ENCODE measurements at places on chromosomes 1 and 21.

- no peak for DNase-seq
These were observed 4.8 kb downstream of the PSMD4 start for GRCh38 chr1:151259351-151259750.

DNA sequence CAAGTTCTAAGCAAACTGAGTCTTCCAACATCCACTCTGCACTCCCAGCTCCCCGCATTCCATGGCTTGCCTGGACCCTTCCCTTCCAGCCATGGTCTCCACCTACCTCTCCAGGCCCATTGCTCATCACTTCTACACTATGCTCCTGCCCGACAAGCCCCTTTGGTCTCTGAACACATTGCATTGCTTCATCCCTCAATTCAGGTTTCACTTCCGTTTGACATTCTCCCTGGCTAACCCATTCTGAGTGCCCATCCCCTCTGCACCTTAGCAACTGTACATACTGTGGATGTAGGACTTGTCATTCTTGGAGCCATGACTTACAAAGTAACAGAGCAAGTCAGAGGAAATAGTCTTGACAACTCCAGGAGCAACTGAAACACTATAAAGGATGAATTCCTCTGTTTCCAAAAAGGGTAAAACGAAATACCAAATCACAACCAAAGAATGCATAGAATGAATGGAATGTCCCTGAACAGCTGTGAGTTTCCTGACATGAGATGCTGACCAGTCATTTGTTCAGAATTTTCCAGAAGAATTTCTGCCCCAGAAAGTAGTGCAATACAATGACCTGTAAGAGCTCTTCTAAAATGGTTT is 66.7 kb downstream of the KCNJ6 start:
- DNase-seq, result no peak

DNA sequence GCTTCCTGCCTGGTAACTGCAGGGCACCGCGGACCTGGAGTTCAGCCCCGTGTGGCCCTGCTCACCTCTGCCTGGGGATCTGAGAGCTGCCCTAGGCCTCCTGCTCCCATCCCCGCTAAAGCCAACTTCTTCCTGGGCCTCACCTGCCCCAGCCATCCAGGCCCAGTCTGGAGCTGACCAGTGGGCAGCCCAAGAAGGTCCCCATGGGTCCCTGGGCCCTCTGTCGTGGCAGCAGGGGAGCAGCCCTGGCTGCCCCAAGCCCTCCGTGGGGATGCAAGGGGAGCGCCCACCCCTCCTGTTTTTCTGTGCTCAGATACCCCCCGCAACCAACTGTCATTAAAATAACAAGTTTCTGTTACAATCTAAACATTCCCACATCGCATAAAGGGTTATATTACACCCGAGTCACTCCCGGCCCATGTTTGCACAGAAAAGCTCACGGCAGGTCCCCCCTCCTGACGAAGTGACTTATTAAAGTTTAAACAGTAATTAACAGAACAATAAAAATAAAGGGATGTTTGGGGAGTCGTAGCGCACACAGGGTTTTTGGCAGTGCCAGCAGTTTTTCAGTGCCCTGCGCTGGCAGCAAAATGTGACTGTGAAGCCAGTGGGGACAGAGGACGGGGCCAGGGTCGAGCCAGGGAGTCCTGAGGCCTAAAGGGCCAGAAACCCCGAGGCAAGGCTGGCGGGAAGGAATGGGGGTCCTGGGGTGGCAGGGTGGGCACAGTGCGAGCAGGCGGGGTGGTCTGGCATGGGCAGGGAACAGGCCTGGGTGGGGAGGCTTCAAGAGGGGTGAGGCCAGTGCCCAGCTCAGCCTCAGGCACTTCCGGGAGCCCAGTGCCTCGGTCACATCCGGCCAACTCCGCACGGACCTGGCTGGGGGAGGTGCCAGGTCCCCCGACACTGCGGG is 121.5 kb downstream of the CASZ1 start:
- DNase-seq, result no peak

DNA sequence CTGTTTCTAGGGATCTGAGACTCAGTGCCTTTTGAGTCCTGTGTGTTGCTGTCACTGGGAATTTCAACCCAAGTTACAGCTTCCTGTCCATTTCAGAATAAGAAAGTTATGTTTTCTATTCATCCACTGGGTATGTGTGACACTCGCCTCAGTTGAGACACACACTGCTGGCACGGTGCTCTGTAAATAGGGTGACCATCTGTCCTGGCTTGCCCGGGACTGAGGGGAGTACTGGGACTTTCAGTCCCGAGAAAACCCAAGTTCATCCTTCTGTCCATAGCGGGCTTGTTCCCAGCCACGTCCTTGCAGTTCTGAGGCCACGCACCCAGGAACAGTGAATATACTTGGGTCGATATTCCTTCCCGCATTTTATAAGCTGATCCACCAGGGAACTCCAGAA is 56.3 kb upstream of the DISP3 start:
- DNase-seq, result no peak

DNA sequence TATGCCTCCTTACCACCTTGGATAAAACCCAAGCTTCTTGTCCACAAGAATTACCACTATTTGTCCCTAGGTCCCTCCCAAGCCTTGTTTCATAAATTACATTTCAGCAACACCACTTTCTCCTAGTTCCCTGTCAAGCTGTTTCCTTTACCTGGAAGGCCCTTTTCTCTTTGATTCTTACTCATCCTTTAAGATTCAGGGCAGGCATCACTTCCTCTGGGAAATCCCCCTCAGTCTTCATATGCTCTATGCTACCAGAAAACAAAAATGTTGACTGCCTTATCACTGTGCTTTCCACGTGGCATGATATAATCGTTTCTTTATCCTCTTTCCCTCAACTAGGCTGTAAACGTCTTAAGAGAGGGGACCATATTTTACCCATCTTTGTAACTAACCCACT is 102.7 kb downstream of the LYST start:
- no peak for DNase-seq

DNA sequence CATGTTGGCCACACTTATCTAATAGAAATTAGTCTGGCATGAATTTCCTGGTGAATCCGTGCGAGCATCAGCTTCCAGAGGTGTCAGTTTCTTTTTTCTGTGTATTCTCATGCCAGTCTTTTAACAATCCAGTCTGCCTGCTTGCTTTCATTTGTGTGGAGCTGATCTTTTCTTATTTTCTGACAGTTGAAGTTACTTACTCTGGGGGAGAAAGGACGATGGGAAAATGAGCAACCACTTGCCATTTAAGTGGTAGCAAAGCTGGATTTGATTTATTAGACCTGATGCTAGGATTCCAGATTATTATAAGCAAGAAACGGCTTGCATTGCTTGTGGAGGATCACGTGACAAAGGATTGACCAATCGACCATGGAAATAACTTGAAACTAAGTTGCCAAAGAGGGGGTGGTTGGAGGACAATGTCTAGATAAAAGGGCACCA is 24.3 kb upstream of the APP start:
- DNase-seq, result no peak

- no peak for DNase-seq
These were observed 11.2 kb upstream of the ZNF670 start for GRCh38 chr1:247089616-247090375.

DNA sequence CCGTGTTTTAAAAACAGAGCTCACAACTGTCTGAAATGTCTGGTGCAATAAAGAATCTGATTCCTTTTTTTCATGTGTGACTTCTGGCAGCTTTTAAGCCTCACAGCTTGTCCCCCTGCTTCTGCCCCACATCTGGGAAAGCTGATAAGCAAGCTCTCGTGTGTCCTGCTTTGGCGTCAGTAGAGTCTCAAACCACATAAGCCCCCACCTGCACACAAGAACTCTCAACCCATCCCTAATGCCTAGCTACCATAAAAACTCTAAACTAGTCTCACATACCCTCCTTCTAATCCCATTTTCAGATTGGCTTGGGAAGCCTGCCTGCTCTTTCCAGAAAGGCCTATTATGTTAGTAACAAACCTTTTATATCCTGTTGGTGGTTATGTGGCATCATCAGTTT is 94.6 kb upstream of the DAB1 start:
- DNase-seq, result no peak

GRCh38 chr1:66172272-66172671 is 361.7 kb upstream of the SGIP1 start:
- DNase-seq, result no peak

DNA sequence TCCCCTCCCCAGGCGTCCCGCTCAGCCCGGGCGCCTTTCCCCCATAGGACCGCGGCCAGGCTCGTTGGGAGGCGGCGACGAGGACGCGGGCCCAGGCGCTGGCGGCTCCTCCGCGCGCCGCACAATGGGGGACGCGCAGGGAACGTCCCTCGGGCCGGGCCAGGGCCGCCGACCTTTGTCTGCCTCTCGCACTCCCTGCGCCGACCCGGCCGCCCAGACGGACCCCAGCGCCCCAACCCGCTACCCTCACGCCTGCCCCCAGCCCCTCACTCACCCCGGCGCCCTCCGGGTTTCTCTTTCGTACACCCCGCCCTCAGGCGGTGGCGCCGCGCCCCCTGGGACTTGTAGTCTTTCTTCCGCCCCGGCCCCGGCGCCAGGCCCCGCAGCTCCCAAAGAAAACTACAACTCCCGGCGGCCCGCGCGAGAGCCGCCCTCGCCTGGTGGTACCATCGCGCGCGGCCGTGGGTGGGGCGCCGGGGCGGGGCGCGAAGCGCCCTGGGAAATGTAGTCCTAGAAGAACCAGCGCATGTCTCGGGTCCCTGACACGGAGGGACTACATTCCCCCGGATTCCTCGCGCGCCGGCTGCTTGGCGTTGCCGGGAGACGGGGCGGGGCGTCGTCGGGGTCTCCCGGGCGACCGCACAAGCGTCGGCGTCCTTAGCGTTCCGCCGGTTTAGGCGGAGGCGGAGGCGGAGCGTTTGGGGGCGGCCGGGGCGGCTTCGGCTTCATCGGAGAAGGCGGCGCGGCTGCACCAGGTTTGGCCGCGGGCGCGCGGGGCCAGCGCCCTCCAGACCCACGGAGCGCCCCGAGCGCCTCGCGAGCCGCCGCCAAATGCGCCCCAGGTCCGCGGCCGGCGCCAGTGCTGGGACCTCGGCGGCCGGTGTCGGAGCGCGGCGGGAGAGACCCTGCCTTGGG is at the start of gene C1orf159:
TSS of gene C1orf159 (minus strand) at position 304 of the 915 bp plus-strand sequence. CDS start 24,546 bp downstream, outside the sequence.
- peak; percentile 99 for DNase-seq

- DNase-seq, result no peak
These were observed 24.1 kb downstream of the SLC9A1 start for GRCh38 chr1:27130798-27131197.

DNA sequence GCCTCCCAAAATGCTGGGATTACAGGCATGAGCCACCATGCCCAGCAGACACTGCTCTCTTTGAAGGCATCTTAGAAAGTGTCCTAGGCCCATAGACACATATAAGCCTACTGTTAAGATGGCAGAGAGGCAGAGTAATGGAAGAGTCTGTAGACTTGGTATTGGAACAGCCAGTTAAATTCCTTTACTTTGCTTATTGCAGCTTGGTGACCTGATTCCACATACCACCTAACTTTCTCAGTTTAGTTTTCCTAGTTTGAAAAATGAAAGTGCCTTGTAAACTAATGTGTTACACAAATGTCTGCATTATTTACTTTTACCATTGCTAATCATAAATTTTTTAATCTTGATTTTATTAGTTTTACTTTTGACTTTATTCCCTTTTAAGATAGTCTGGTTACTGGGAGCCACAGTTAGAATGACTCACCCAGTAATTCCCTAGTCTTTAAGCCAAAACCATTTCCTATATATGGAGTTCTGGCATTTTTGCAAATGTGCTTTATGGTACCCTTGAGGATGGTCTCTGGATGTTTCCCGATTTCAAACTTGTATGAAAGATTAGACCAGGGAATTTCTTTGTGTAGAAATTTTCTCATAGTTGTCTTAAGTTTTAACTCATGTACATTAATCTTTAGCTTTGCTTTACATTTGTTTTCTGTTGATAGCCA is 6.4 kb downstream of the SMAP2 start:
- DNase-seq, result no peak

DNA sequence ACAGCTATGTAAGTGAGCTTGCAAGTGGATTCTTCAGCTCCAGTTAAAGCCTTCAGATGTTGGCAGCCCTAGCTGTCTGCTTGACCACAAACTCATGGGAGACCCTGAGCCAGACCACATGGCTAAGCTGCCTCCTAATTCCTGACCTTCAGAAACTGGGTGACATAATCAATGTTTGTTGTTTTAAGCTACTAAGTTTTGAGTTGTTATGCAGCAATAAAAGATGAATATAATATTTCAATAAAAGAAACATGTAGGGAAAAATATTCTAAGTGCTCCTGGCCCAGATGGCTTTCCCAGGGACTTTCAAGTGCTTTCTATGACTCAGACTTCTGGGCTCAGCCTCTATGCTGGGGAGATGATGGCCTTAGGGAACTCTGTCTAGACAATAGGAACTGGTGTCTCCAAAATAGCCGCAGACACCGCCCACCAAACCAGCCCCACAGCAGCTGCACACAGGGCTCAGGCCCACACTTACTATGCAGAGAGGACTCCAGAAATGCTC is 20.3 kb upstream of the AZIN2 start:
- DNase-seq, result no peak
